ENCODE measurements at places on chromosomes 3 and 15.

GRCh38 chr3:122533931-122534334, 19.2 kb upstream of the KPNA1 start:
- no peak for DNase-seq

DNA sequence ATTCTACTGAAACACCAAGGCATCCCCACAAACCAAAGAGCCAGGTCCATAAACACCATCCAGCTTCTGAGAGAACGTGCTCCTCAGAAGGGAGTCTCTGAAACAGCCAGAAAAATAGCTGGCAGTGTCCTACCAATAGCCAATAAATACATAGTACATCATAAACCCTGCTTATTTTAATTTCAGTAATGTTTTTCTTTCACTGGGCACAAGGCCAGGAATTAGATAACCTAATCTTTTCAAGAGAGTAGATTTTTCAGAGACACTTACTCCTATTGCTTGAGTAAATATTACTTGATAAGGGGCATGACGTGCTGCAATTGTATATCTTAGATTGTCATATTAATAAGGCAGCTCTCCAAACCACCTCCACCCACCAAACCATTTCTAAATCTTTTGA, 22.7 kb downstream of the GADL1 start:
- no peak for DNase-seq

GRCh38 chr15:94263341-94264273, 32.2 kb downstream of the MCTP2 start:
- peak; percentile 31 for DNase-seq

DNA sequence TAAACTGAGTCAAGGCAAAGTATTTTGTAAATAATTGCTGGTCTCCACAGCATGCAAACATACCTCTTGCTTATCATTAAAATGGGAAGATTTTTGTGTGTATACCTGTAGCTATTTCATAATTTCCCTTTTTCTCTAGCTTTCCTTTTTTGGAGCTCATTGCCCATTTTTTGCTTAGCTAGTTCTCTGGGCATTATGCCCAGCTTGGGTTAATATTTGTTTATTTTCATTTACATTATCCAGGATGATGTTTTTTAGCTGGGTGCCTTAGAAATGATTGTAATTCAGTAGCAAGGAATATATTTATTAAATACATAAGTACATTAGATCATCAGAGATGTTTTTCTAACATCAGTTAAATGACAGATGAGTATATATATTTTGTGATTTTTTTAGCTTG, 1271.7 kb upstream of the GBE1 start:
- DNase-seq, result no peak

- no peak for DNase-seq
Measured at GRCh38 chr3:40623567-40623966, 98.8 kb downstream of the ZNF621 start.

DNA sequence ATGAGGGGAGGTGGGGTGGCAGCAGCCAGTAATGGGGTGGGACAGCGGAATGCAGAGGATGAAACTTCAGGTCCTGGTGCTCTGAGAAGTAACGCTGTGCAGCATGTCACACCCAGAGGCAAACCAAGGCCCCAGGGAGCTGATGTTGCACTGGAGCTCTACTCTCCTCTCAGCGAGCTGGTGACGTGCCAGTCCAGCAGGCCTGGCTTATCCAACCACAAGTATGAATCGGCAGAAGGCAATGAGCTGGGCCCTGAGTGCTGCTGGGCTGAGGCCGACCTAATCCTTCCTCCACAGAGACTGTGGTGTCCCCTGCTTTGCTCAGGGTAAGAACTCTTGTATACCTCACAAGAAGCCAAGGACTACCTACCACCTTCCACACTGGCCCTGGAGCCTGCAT, 30.5 kb downstream of the CD86 start:
- DNase-seq, result no peak

GRCh38 chr15:96365781-96366525, 35.5 kb downstream of the NR2F2 start:
- no peak for DNase-seq

DNA sequence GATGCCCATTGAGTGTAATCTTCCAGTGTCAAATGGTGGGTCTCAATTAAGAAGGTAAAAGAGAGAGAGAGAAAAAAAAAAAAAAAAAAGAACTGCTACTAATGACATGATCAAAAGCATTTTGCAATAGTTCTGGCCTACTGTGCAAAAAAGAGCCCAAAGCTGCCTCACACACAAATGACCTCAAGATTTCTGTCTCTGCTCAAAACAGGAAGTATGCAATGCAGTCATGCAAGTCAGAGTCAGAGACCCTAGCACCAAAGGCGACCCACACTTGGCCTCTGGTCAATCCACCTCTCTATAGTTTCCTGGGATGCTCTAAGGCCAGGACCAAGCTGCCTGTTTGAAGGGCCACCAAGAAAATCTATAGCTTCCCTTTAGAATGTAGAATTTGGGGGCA, 323.5 kb downstream of the VPS13C start:
- no peak for DNase-seq

- DNase-seq, result no peak
Measured at GRCh38 chr3:178388473-178388872, 147.8 kb upstream of the KCNMB2 start.

DNA sequence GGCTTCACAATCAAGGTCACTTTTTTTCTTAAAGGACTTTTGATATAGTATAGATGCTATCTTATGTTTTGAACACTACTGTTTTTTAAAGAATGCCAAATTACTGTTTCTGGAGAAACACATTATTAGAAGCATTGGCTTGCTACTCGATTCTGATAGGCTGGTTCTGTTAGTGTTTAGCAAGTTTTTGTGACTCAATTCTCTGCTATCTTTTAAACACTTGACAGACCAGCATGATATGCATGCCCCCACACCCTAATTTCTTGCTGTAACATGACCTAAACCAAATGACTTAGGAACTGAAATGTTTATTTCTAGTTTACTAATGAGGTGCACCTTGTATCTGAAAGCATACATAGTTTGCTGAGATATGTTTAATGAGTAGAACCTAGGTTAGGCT, 5.5 kb upstream of the IL20RB start:
- no peak for DNase-seq

DNA sequence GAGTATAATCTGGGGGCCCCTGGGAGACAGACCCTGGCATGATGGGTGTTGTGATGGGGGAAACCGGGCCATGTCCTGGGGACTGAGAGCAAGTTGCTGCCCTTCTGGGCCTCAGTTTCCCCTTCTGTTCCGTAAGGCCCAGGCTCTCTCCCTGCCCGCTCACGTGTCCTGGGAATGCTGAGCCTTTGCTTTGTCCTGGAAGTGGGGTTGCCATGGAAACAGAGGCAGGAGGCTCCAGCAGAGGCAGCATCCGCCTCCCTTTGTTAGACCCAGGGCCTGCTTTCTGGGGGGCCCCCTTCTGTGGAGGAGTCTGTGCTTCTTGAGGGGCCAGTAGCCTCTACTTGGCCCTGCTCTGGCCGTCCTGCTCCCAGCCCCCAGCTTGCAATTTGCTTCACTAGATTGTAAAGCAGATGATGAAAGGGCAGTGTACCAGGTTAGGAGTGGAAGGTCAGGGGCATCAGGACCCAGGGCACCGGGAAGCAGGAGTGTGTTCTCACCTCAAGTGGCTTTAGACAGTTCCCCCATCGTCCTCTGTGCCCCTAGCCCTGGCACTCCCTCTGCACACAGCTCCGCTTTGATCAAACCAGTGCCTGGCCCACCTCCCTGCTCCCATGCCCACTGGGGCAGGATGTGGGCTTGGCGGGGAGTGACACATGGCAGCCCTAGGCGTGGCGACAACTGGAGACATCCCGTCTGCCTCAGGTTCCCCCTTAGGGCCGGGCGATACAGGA, 105.6 kb downstream of the FBLN2 start:
- DNase-seq, result no peak

GRCh38 chr3:105456017-105456416, 89.3 kb downstream of the ALCAM start:
- no peak for DNase-seq

DNA sequence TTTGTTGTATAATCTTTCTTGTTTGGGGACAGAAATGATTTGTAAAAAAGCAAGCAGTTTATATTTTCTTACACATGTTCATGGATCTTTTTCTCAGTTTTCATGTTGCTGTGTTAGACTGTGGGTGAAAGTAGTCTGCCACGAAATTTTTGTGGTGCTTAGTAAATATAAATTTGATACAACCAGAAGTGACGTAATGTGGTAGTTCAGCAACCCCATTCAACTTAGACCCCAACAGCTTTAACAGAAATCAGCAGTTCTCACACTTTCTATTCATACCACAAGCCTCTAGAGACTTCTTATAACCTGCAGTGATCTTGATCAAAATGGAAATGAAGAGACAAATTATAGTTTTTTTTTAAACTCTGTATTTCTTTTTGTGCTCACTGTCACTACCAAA, 120.2 kb upstream of the IGSF10 start:
- no peak for DNase-seq

DNA sequence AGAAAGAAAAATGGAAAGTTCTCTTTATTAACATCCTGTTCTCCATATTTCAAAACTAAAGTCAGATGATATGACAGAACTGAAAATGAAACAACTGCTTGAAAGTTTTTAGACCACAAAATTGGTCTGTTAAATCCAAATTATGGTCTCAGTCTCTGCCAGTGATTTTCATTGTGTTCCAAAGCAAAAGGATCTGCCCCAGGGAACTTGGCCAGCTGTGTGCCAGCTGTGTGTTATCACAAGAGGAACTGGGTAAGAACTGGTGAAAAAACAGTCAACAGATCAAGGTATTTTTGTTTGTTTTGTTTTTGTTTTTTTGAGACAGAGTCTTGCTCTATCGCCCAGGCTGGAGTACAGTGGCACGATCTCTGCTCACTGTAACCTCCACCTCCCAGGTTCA, 323.3 kb downstream of the CTNNB1 start:
- DNase-seq, result no peak

- no peak for DNase-seq
Measured at GRCh38 chr3:193292386-193292785, 51.4 kb downstream of the PLAAT1 start.

DNA sequence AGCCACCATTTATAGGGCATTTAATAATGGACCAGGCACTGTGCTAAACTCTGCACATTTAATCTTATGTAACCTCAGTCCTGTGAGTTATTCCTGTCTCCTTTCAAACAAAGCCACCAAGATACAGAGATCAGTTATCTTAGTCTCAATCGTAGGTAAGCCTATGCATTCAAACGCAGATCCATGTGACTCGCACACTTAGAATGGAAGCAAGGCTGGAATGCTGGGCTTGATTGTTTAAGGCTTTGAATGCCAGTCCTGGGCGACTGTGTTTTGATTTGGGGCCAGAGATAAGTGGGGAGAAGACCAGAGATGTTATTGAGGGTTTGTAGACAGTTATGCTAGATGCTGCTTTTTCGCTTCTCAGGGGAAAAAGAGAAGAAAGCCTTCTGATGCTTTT, 22.2 kb downstream of the MED12L start:
- no peak for DNase-seq

- no peak for DNase-seq
Measured at GRCh38 chr15:61195116-61196002, 33.7 kb downstream of the RORA start.

- DNase-seq, result no peak
Measured at GRCh38 chr15:88541709-88542341, 4.7 kb downstream of the DET1 start.

DNA sequence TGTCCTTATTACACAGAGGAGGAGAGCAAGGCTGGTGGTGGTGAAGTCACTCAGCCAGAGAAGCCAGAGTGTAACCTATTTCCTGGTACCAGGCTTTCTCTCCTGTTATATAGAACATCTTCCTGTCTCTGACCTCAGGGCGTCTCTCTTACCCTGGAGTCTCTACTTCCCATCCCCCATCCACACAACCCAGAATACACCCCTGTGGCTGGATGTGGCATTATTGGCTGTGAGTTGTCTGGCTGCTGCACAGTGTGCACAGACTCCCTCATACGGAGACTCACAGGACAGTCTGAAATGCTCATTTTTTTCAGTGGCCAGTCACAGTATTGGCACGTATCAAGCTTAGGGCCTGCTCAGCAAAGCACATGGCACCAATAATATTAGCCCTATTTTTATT, 8.6 kb downstream of the PODXL2 start:
- no peak for DNase-seq

DNA sequence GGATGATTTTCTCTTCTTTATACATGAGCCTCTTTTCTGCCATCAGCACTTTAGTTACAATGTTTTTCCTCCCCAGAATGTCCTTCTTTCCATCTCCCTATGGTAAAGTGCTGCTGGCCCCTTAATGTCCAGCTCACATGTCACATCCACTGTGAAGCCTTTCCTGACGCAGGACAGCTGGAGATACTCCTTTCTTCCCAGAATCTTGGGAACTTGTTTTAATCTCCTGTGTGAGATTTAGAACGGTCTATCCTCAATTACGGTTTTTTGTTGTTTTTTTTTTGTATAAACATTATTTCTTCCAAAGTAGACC, 147.7 kb upstream of the TSC22D2 start:
- no peak for DNase-seq

GRCh38 chr3:182902236-182902635, 78.1 kb downstream of the DCUN1D1 start:
- DNase-seq, result no peak

- DNase-seq, result no peak
Measured at GRCh38 chr3:158780766-158781165, 21.1 kb upstream of the MFSD1 start.

- no peak for DNase-seq
Measured at GRCh38 chr3:172553526-172554252, 30.5 kb upstream of the TNFSF10 start.

- DNase-seq, result no peak
Measured at GRCh38 chr3:139466360-139466759, 10.0 kb downstream of the RBP2 start.

DNA sequence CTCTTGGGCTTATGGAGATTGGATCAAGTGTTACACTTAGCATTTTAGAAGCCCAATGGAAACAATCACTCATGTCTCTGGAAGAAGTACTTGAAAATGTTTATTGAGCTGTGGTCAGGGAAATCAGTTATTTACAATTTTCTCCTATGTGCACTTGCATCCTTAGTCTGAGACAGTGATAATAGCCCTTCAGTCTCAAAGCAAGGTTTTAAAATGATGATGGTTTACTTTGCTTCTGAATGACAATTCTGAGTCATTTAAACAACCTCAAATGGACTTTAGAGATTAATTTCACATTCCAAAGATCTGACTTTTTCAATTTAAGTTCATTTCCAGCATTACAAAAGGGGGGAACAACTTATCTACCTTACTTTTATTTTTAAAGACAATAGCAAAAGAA, 20.1 kb downstream of the TIPARP start:
- no peak for DNase-seq

DNA sequence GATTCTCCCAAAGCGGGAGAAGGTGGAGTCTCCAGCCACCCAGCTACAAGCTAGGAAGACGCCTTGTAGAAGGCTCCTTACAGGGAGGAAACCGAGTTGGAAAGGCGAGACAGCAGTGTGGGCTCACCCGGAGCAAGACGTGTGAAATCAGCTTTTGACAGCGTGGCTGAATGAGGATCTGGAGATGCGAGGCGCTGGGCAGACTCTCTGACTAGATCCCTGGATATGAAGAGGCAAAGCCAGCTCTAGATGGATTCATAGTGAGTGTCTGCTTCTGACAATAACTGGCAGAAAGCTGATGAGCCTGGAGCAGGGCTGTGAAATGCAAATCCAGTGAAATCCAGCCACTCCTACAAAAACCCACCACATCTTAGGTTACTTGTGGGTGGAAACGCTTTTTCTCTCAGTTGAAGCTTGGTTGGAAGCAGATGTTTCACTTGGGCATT, 41.0 kb downstream of the GOLGA6A start:
- no peak for DNase-seq

- no peak for DNase-seq
Measured at GRCh38 chr3:86774082-86774691, 216.8 kb downstream of the VGLL3 start.

All from GM04503 (cell line).